ENCODE measurements at places on chromosomes 2 and 18. TPM values are rescaled to one million over a fixed set of nuclear protein-coding genes. Genes with fewer than 3 reads are reported as not detected.

Gene CIB4
- total RNA-seq, result not detected

Gene G6PC2
- not detected for total RNA-seq

Gene MYO7B
- total RNA-seq, result 0.43 TPM

Gene SERPINB11
- not detected for total RNA-seq

Gene DLX1
- total RNA-seq, result not detected

Measured in placental pericyte (primary cell).